Stimulated activated CD8-positive, alpha-beta memory T cell treated with anti-CD3 and anti-CD28 coated beads, Interleukin-12 subunit alpha, Interleukin-12 subunit beta, amount 100 ng/mL, for 4 hours (primary cell): ENCODE measurements at places on chromosomes 3 and 15.

- no peak for DNase-seq
These were observed 101.7 kb upstream of the CCDC54 start for GRCh38 chr3:107275511-107275910.

- DNase-seq = no peak
These were observed 25.9 kb downstream of the ACP3 start for GRCh38 chr3:132343018-132343612.

DNA sequence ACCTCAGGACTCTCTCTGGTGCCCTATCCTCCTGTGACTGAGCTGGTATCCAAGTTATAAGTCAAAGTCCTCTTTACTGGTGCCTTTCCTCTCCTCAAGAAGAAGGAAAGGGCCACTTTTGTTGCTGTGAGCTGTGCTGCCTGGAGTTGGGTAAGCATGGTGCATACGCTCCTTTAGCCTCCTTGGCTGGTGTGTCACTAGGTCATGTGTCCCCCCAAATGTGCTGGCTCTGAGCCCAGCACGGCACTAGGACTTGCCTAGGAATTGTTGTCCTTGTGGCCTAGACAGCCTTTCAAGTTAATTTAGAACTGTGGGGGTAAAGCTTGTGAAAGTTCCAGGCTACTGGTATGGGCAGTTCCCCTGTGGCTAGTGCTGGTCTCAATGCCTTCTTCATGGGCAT lies 113.8 kb downstream of the UBE2E2 start:
- no peak for DNase-seq

GRCh38 chr3:129308636-129309035 lies 30.0 kb downstream of the HMCES start:
- DNase-seq = no peak

GRCh38 chr15:94467034-94467433 lies 235.7 kb downstream of the MCTP2 start:
- DNase-seq = no peak

GRCh38 chr3:73568371-73568862 lies 56.3 kb downstream of the PDZRN3 start:
- DNase-seq = no peak

GRCh38 chr3:101602731-101603130 lies 28.8 kb downstream of the PCNP start:
- DNase-seq = no peak

GRCh38 chr3:115660646-115661337 lies 37.5 kb downstream of the GAP43 start:
- DNase-seq = no peak

DNA sequence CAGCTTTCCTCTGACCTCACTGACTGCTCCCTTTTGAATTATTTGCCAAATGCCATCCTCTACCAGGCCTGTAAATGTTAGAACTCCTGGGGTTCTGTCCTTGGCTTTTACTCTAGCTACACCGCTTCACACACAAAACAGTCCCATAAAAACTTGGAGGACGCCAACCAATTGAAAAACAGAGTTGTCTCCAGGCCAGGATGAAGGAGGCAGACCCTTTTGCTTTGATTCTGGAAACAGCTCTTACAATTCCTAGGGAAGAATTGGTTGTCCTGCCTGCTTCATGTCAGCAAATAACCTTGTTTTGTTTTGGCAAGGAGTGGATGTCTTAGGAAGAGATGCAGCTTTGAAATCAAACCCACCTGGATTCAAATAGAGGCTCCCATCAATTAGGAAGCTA lies 375.5 kb downstream of the UNC13C start:
- no peak for DNase-seq
